ENCODE measurements at places on chromosomes 3 and 15. TPM values are rescaled to one million over a fixed set of nuclear protein-coding genes. Genes with fewer than 3 reads are reported as not detected.

Gene LRRC34
- 6.9 TPM for polyA plus RNA-seq

Gene CHRM5
- not detected for polyA plus RNA-seq

Gene IL12A
- not detected for polyA plus RNA-seq

Gene CCDC80
- polyA plus RNA-seq, result 27.7 TPM

Gene FBXO40
- polyA plus RNA-seq, result 10.3 TPM

Gene TMEM212
- polyA plus RNA-seq, result not detected

Gene TMEM40
- polyA plus RNA-seq, result 5.2 TPM

Gene SCN10A
- polyA plus RNA-seq, result not detected

Gene KATNBL1
- polyA plus RNA-seq, result 54.8 TPM

Gene ATP10A
- polyA plus RNA-seq, result not detected

Gene GNAT1
- polyA plus RNA-seq, result not detected

Gene CPLX3
- not detected for polyA plus RNA-seq

GRCh38 chr3:177337541-177338331 is 140.5 kb upstream of the TBL1XR1 start:
- no peaks in the 10 kb centered on the region for H3K36me3 ChIP-seq
- no peaks in the 10 kb centered on the region for H3K27me3 ChIP-seq
- no peak overlapping the region for H3K4me3 ChIP-seq
- peaks cover 28% of the 10 kb centered on the region for H3K4me1 ChIP-seq
- no peak overlapping the region for H3K27ac ChIP-seq

DNA sequence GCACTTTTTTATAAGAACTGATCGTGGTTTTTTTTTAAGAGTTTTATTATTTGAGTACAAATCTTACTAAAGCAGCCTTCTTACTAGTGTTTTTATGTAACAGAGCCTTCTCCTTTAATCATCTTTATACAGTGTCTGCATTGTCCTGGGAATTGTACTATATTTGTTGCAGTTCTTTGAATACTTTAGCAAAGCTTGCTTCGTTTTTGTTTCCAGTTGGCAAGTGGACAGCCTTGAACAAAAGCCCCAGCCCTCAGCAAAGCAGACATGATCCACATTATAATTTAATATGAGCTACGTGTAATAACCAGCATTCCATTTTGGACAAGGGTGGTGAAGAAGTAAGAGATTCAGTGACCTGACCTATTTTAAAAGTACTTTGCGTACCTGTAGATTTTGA is 112.2 kb upstream of the FLNB start:
- no peaks in the 10 kb centered on the region for H3K27me3 ChIP-seq
- H3K27ac ChIP-seq, result no peak overlapping the region
- H3K4me1 ChIP-seq, result peaks cover 1% of the 10 kb centered on the region
- no peak for DNase-seq
- H3K4me3 ChIP-seq, result no peak overlapping the region
- peaks cover 16% of the 10 kb centered on the region for H3K36me3 ChIP-seq

- H3K36me3 ChIP-seq, result peaks cover 10% of the 10 kb centered on the region
- no peaks in the 10 kb centered on the region for H3K27me3 ChIP-seq
- H3K27ac ChIP-seq, result no peak overlapping the region
- H3K4me1 ChIP-seq, result peaks cover 69% of the 10 kb centered on the region
- no peak overlapping the region for H3K4me3 ChIP-seq
These were observed 29.0 kb downstream of the ANP32A start for GRCh38 chr15:68791431-68792283.

DNA sequence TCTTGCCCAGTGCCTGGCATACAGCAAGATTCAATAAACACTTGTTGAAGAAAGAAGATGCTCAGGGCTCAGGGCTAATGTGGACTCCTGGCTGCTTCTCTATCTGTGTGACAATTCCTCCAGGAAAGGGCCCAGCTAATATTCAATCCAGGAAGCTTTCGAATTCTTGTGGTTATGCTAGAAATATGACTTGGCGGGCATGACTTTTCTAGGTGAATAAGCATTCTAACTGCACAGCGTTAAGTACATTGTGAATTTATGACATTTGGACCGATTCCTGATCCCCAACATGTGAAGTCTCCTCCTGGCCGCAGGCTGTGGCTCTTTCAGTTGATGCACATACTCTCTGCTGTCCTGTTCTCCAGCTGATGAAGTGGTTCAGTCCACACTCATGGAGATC is 117.0 kb downstream of the IMPG2 start:
- H3K4me1 ChIP-seq, result no peaks in the 10 kb centered on the region
- H3K4me3 ChIP-seq, result no peak overlapping the region
- H3K36me3 ChIP-seq, result no peaks in the 10 kb centered on the region
- no peaks in the 10 kb centered on the region for H3K27me3 ChIP-seq

DNA sequence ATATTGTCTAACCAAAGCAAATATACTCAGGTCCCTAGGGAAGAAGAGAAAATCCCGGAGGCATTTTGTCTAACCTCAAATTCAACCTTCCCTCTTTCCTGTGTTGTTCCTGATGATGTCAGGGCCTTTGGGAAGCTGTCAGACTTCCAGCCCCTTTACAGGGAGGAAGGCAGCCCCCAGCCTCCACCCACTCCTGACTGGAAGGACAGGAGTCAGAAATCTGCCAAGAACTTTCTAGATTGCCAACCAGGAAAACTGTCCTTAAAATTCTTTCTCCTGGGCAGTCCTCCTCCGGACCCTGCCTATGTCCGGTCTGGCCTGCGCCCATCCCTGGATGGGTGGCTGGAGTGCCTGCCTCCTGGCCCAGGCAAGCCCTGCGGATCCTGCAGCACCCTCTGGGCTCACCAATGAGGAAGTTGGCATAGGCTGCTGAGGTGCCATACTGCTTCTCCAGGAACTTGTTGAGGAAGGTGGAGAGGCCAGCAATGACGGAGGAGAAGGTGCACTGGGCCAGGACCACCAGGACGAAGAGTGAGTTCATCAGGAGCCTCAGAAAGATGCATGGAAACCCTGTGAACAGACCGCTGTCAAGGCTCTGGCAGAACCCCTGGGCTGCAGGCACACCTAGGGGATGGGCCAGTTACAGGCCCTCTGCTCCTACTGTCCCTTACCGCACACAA is 52.6 kb upstream of the RAB6B start:
- no peaks in the 10 kb centered on the region for H3K36me3 ChIP-seq
- H3K4me3 ChIP-seq, result no peak overlapping the region
- no peaks in the 10 kb centered on the region for H3K27me3 ChIP-seq
- DNase-seq, result peak; percentile 62

- no peaks in the 10 kb centered on the region for H3K27me3 ChIP-seq
- no peak for DNase-seq
- no peaks in the 10 kb centered on the region for H3K4me1 ChIP-seq
- no peaks in the 10 kb centered on the region for H3K36me3 ChIP-seq
These were observed 15.9 kb downstream of the CHL1 start for GRCh38 chr3:212432-212831.

- no peaks in the 10 kb centered on the region for H3K4me1 ChIP-seq
- peak; percentile 4 for DNase-seq
- H3K27me3 ChIP-seq, result no peaks in the 10 kb centered on the region
These were observed 281.9 kb upstream of the DPH6 start for GRCh38 chr15:35827911-35828310.

DNA sequence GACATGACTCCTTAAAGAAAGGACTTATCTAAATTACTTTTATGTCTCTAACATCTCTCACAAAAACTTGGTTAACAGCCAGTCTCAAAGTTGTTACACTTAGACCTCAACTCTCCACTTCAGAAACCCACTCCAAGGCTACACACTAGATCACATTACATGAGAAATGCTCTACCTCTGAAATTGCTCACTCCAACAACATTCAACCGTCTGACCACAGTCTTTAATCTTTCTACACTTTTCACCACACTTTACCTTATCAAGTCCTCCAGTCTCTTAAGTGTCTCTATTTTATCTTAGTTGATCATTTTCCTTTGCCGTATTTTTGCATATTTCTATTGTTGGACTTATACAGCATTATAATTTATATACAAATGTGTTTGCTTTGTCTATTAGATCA is 5.8 kb downstream of the SLC12A6 start:
- no peak for DNase-seq
- peaks cover 38% of the 10 kb centered on the region for H3K4me1 ChIP-seq
- H3K27me3 ChIP-seq, result no peaks in the 10 kb centered on the region
- H3K4me3 ChIP-seq, result no peak overlapping the region
- peak overlapping the region; percentile 65 for H3K27ac ChIP-seq
- no peaks in the 10 kb centered on the region for H3K36me3 ChIP-seq

GRCh38 chr3:107796791-107797190 is 274.0 kb downstream of the BBX start:
- H3K27me3 ChIP-seq, result no peaks in the 10 kb centered on the region
- peaks cover 31% of the 10 kb centered on the region for H3K36me3 ChIP-seq
- no peak overlapping the region for H3K27ac ChIP-seq
- DNase-seq, result no peak

DNA sequence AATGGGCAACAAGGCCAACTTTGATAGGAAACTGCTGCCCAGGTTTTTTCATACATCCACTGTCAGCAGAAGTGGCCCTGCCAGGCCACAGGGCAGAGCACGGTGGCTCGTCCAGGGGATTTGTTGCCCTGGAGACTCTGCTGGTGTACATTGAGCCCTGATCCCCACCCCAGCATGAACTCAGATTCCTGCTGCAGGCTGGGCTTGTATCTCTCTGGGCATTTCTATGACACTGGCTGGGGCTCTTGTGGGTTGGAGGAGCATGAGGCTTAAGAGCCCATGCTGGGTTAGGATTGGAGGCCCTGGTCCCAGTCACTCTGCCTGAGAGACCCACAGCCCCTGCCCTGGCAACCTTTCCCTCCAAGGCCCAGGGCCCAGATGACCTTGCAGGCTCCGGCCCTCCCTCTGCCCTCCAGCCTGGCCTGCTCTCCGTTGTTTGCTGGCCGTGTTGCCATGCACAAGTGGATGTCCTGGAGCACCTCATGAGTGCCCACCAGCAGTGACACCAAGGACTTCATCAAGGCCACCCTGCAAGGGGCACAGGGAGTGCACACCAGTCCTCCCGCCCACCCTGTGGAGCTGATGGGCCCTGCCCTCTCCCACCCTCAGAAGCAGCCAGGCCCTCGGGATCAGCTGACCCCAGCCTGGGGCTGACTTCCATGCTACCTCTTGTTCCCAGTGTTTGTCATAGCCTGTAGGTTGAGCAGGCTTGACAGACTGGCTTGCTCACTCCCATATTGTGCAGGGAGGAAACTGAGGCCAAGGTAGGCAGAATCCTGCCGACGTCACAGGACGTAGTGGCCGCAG is 58.2 kb downstream of the ZNF445 start:
- no peak overlapping the region for H3K27ac ChIP-seq
- no peak overlapping the region for H3K4me3 ChIP-seq
- no peaks in the 10 kb centered on the region for H3K4me1 ChIP-seq
- H3K27me3 ChIP-seq, result no peaks in the 10 kb centered on the region

GRCh38 chr3:128383316-128384235 is 83.1 kb downstream of the DNAJB8 start:
- H3K27me3 ChIP-seq, result no peaks in the 10 kb centered on the region
- DNase-seq, result peak; percentile 91
- peaks cover 32% of the 10 kb centered on the region for H3K4me1 ChIP-seq
- H3K27ac ChIP-seq, result peak overlapping the region; percentile 76
- no peak overlapping the region for H3K4me3 ChIP-seq

DNA sequence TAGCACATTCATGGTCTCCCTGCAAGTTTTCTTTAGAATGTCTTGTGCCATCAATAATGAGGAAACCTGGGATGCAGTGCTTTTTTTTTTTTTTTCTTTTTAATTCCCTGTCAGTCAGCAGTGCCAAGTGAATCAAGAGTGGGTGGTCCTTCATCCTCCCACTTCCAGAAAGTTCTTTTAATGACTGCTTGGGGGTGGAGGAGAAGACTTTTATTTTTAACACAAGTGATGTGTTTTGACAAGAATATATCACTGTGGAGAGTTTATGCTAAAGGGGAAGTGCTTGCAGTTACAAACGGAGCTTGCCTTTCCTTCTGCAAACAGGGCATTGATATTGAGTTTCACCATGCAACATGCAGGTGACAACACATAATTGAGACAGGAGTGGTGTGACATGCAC is 69.7 kb downstream of the CACNA2D3 start:
- H3K27ac ChIP-seq, result no peak overlapping the region
- H3K4me1 ChIP-seq, result no peaks in the 10 kb centered on the region
- no peaks in the 10 kb centered on the region for H3K27me3 ChIP-seq
- no peak overlapping the region for H3K4me3 ChIP-seq

DNA sequence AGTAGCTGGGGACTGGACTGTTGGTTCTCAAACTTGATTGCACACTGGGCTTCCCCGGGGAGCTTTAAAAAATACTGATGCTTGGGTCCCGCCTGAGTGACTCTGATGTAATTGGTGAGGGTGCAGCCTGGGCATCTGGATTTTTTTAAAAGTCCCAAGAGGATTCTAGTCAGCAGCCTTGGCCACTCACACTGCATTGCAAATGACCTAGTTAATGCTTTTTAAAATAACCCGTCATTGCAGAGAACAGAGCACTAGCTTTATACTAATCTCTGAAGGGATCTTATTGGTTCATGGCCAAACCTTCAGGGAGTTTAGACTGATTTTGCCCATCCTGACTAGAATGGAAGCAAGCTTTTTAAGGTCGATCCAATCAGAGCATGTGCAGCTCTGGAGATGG is 310.6 kb upstream of the PROK2 start:
- H3K27ac ChIP-seq, result no peak overlapping the region
- peaks cover 30% of the 10 kb centered on the region for H3K27me3 ChIP-seq
- DNase-seq, result no peak
- no peak overlapping the region for H3K4me3 ChIP-seq
- H3K36me3 ChIP-seq, result no peaks in the 10 kb centered on the region

GRCh38 chr15:69524296-69524695 is 71.7 kb downstream of the RPLP1 start:
- DNase-seq, result no peak
- no peak overlapping the region for H3K27ac ChIP-seq
- no peaks in the 10 kb centered on the region for H3K36me3 ChIP-seq
- H3K4me3 ChIP-seq, result no peak overlapping the region
- H3K27me3 ChIP-seq, result peaks cover 34% of the 10 kb centered on the region

Measured in cardiac muscle cell (in vitro differentiated cells and primary cell).